ENCODE measurements at places on chromosomes 2 and 18. TPM values are rescaled to one million over a fixed set of nuclear protein-coding genes. Genes with fewer than 3 reads are reported as not detected.

Gene ITSN2
- 72.0 TPM for total RNA-seq

Gene PFN4
- not detected for total RNA-seq

Gene SERPINB12
- not detected for total RNA-seq

Gene CCL20
- not detected for total RNA-seq

Gene CROCC2
- not detected for total RNA-seq

Gene GPR55
- 42.1 TPM for total RNA-seq

Gene SGPP2
- 4.0 TPM for total RNA-seq

Gene LRRTM4
- not detected for total RNA-seq

Gene SLC9A4
- total RNA-seq = 0.18 TPM

Gene TLX2
- 0.82 TPM for total RNA-seq

Gene PLA2R1
- total RNA-seq = not detected

Gene SCN3A
- total RNA-seq = 0.07 TPM

Gene UGT1A6
- total RNA-seq = not detected

Gene MEP1B
- 0.20 TPM for total RNA-seq

Gene RESP18
- not detected for total RNA-seq

Gene INHA
- not detected for total RNA-seq

Gene TFCP2L1
- 0.06 TPM for total RNA-seq

Gene MRO
- total RNA-seq = not detected

Gene CDH19
- total RNA-seq = not detected

Gene ABCG8
- not detected for total RNA-seq

Gene DPP10
- total RNA-seq = not detected

Gene FSHR
- total RNA-seq = not detected

Gene TMX3
- 50.3 TPM for total RNA-seq

Gene CRACDL
- total RNA-seq = 0.18 TPM

Gene SCG2
- total RNA-seq = 0.12 TPM

Gene NPC1
- 37.4 TPM for total RNA-seq

Gene IGFBP5
- total RNA-seq = not detected

Gene RTKN
- total RNA-seq = 0.50 TPM

Gene RAX
- not detected for total RNA-seq

Gene COA5
- total RNA-seq = 22.2 TPM
